Kidney (tissue), 22 donors: ENCODE measurements at places on chromosomes 6 and 20.
A peak's percentile ranks its signal among the peaks of the same experiment; 100 is the strongest.

DNA sequence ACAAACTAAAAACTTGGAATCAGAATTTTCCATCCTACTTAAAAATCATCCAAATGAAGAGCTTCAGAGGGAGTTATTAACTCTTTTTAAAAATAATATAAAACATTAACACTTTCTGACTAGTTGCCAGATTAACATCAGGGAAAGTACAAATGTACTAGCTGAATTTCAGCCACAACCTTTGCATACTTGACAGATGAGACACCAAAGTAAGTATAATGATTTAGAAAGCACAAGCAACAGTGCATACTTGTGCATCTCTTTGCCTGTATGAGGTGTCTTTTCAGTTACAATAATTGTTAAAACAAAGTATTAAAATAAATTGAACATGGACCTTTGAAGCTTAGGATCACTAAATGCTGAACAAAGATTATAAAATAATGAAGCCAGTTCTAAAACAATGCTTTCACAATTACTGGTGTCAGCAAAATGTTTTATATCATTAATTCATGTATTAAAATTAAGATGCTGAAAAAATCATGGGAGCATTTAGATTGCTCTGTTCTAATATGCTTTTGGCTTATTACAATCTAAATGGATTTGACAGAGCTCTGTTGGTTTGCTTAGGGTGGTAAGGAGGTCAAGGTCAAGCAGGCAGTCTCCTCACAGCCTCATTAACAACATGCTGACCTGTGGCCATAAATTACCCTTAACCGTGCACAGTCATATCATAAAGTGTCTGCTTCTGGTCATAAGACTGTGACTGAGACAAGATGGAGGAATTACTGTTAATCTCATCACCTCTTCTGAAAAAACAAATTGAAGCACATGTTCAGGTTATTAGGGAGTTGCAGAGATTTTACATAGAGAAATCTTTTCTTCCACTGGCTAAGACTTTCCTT lies 15.1 kb downstream of the RNF217 start:
- DNase-seq: no peak
- no peak overlapping the region for H3K4me3 ChIP-seq
- H3K36me3 ChIP-seq: peaks cover 4% of the 10 kb centered on the region

- H3K27ac ChIP-seq: no peak overlapping the region
- H3K4me1 ChIP-seq: no peaks in the 10 kb centered on the region
- no peak for DNase-seq
- H3K36me3 ChIP-seq: no peaks in the 10 kb centered on the region
Measured at GRCh38 chr20:58744836-58745235, 52.2 kb downstream of the NPEPL1 start.

DNA sequence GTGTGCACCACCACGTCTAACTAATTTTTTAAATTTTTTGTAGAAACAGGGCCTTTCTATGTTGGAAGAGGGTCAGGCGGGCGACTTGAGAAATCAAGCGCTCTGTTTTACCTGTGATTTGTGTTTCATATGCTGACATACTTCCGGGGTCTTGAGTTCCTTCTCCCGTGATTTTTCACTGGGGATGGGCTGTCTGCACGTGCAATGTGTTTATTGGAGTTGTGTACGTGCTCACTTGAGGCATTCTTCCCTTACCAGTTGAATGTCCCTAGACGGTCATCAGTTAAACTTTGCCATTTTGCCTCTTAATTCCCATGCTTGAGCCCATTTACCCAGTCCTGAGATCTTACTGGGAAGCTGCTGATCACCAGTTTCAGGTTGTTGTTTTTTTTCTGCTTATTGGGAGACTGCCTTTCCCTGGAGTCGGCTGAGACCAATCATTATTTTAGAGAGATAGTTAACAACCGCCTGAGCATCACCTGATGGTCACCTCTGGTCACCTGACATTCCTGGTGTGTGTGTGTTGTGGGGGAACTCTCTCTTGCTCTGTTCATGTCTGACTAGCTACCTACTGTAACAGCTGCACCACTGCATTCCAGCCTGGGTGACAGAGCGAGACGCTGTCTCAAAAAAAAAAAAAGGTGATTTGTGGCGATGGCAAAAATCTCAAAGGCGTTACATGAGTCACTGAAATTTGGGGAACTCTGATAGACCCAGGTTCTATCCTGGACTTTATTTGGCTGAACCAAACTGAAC lies 34.8 kb upstream of the NCOA3 start:
- H3K27ac ChIP-seq: no peak overlapping the region
- no peaks in the 10 kb centered on the region for H3K4me1 ChIP-seq
- no peak overlapping the region for H3K4me3 ChIP-seq
- peak; percentile 82 for DNase-seq

- H3K4me3 ChIP-seq: no peak overlapping the region
- no peak overlapping the region for H3K27ac ChIP-seq
- H3K27me3 ChIP-seq: no peaks in the 10 kb centered on the region
- H3K4me1 ChIP-seq: no peaks in the 10 kb centered on the region
Measured at GRCh38 chr6:145116591-145117178, 618.6 kb downstream of the EPM2A start.

DNA sequence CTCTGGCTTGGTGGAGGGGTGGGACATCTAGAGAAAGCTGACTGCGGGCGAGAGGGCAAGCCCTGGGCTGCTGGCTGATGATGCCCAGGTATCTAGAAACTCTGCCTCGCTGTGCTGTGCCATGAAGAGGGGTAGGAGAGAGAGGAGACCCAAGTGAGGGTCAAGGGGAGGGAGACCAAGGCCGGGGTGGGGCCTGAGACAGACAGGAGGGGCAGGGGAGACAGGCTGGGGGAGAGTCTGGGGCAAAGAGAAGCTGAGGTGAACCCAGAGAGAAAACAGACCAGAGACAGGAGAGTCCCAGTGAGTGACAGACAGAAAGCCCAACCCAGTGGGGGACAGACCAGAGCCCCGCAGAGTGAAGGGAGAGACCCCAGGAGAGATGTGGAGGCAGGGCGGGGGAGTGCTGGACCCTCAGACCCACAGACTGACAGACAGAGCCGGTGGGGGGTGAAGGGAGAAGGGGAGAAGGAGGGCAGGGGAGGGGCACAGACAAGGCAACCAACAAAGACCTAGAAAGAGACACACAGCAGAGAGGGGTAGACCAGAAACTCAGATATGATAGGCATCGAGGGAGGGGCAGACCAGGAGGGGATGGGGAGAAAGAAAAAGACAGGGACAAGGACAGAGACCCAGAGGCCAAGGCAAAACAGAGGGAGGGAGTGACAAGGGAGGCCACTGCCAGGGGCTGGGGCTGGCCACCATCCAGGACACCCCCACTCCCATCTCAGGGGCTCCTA lies 5.9 kb downstream of the TEAD3 start:
- H3K27me3 ChIP-seq: no peaks in the 10 kb centered on the region
- H3K36me3 ChIP-seq: no peaks in the 10 kb centered on the region
- H3K4me1 ChIP-seq: peaks cover 17% of the 10 kb centered on the region
- H3K27ac ChIP-seq: peak overlapping the region; percentile 74

- H3K27me3 ChIP-seq: no peaks in the 10 kb centered on the region
- H3K4me1 ChIP-seq: peaks cover 7% of the 10 kb centered on the region
Measured at GRCh38 chr20:298776-299391, 1.5 kb downstream of the ZCCHC3 start.

- no peaks in the 10 kb centered on the region for H3K27me3 ChIP-seq
- H3K4me3 ChIP-seq: no peak overlapping the region
- DNase-seq: peak; percentile 29
- H3K36me3 ChIP-seq: no peaks in the 10 kb centered on the region
- H3K4me1 ChIP-seq: no peaks in the 10 kb centered on the region
Measured at GRCh38 chr20:37435607-37436006, 85.4 kb upstream of the NNAT start.

GRCh38 chr20:33387177-33387576 lies 14.1 kb downstream of the CDK5RAP1 start:
- no peak overlapping the region for H3K27ac ChIP-seq
- H3K4me1 ChIP-seq: no peaks in the 10 kb centered on the region
- no peak overlapping the region for H3K4me3 ChIP-seq
- DNase-seq: no peak

DNA sequence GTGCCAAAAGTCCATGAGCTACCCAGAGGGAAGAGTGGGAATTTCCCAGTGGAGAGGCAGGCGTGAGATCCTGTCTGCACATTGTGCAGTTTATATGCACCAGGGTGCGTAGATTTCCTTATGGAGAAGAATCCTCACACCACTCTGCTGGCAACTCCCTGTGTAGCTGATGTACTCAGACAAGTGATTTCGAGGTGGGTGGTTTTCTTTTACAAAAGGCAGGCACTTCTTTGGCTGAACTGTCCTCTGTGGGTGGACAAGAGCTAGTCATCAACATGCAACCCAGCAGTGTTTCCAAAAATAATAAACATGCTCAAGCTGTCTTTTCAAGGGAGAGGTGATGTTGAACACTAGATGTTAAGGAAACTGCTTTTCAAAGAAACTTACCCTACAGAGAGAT lies 121.7 kb upstream of the NXT1 start:
- H3K27ac ChIP-seq: no peak overlapping the region
- H3K36me3 ChIP-seq: no peaks in the 10 kb centered on the region
- H3K27me3 ChIP-seq: no peaks in the 10 kb centered on the region
- H3K4me3 ChIP-seq: no peak overlapping the region

- no peaks in the 10 kb centered on the region for H3K36me3 ChIP-seq
- no peak overlapping the region for H3K27ac ChIP-seq
- DNase-seq: no peak
Measured at GRCh38 chr20:43766917-43767316, 40.1 kb upstream of the GTSF1L start.

- no peaks in the 10 kb centered on the region for H3K4me1 ChIP-seq
- H3K27ac ChIP-seq: no peak overlapping the region
- no peaks in the 10 kb centered on the region for H3K36me3 ChIP-seq
- no peak for DNase-seq
- H3K4me3 ChIP-seq: no peak overlapping the region
Measured at GRCh38 chr6:55643861-55644260, 64.9 kb upstream of the HMGCLL1 start.
